Activated T-cell treated with anti-CD3 and anti-CD28 coated beads, Interleukin-2, amount 50 U/mL, for 24 hours (primary cell): ENCODE measurements at places on chromosomes 1 and 21.

DNA sequence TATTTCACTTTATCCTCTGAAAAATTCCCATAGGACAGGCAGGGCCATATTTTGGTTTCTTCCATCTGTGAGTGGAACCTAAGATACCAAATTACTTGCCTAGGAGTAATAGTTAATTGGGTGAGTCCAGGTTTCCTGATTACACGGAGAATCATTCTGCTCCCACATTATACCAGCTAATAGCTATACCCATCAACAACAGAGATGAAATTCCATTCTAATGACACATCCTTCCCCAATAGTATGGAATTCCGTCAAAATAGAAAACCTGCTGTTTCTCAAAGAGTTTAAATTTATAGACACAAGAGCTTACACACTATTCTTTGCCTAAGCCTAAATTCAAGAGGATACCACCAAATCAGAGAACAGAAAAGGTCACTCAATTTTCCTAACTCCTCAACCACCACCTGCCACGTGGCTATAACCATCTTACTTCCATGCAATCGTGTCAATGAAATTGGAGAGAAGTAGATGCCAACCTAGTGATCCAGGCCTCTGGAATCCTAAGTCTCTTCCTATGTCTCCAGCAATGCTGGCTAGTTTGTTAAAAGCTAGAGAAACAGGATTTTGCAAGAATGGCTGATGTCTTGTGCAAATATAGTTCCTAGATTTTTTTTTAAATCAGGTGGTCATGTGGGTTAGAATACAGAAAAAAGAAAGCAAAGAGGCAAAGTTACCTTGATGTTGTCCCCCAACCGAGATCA lies 6.2 kb downstream of the PPT1 start:
- peaks cover 93% of the 10 kb centered on the region for H3K36me3 ChIP-seq
- no peak overlapping the region for H3K27ac ChIP-seq
- peaks cover 27% of the 10 kb centered on the region for H3K4me1 ChIP-seq
- no peak overlapping the region for H3K4me3 ChIP-seq

DNA sequence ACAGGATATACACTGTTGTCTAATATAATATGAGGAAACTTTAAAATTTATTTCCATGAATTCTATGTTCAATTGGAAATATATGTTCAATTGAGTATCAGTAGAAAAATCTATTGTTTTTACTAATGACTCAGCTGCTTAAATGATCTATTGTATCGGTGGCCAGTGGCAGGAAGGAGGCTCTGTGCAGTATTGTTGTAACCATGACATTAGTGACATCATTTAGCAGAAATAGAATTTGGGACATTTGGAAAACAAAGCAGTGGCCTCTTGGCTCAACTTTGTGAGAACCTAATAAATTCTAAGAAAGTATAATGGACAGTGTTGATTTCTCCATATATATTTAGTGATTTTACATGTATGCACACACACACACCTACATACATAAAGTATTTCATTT lies 257.4 kb downstream of the PDE4B start:
- peaks cover 16% of the 10 kb centered on the region for H3K27me3 ChIP-seq
- DNase-seq: no peak
- H3K4me3 ChIP-seq: no peak overlapping the region
- no peaks in the 10 kb centered on the region for H3K4me1 ChIP-seq
- H3K27ac ChIP-seq: no peak overlapping the region

DNA sequence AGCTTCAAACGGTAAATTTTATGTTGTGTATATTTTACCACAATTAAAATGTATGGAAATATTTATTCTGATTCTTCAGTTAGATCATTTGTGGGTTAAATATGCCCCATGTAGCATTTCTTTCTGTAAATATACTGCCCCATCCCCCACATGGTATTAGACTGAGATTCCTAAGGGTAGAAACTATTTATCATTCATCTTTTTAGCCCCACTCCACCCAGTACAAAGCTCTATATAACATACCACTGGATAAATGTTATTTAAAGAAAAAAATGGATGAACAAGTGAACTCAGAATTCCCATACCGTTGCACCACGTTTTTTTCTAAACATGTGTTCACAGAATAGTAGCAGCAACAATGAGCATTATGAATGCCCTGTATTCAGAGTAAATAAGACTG lies 234.0 kb upstream of the IRF2BP2 start:
- DNase-seq: no peak
- no peaks in the 10 kb centered on the region for H3K36me3 ChIP-seq
- H3K27ac ChIP-seq: peak overlapping the region; percentile 94
- peak overlapping the region; percentile 67 for H3K4me3 ChIP-seq
- H3K4me1 ChIP-seq: peaks cover 92% of the 10 kb centered on the region

- H3K27me3 ChIP-seq: peaks cover 10% of the 10 kb centered on the region
- peaks cover 24% of the 10 kb centered on the region for H3K4me1 ChIP-seq
Measured at GRCh38 chr1:63366908-63367214, 566 bp upstream of the ALG6 start.

DNA sequence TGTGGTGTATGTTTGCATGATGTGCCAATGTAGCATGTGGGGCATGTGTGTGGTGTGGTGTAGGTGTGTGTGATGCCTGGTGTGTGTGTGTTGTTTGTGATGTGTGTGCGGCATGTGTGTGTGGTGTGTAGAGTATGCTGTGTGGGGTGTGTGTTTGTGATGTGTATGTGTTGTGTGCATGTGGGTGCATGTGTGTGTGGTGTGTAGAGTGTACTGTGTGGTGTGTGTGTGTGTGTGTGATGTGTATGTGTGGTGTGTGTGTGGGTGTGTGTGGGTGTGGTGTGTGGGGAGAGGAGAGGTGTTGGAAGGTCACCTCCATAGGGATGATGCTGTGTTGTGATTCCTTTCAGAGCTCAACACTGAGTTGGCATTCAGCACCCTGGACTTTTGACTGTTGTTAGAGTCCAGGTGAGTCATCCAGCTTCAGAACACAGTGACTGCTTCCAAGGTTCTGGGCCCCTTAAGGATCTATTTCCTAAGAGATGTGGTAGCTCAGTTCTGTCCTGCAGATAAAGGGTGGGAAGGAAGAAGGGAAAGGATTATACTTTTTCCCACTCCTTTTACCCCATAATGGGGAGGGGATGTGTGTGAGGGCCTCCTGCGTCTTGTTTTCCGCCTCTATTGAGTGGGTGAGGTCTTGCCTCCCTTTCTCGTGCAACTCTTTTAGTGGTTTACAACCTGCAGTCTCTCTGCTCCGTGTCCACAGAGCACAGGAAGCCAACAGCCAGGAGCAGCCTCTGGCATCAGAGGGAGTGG lies 47.6 kb downstream of the RHOU start:
- no peaks in the 10 kb centered on the region for H3K4me1 ChIP-seq
- H3K36me3 ChIP-seq: no peaks in the 10 kb centered on the region
- H3K27ac ChIP-seq: no peak overlapping the region
- no peaks in the 10 kb centered on the region for H3K27me3 ChIP-seq
- DNase-seq: no peak
- no peak overlapping the region for H3K4me3 ChIP-seq

GRCh38 chr1:14748151-14748550 lies 149.7 kb downstream of the KAZN start:
- no peak overlapping the region for H3K4me3 ChIP-seq
- peaks cover 4% of the 10 kb centered on the region for H3K27me3 ChIP-seq
- H3K36me3 ChIP-seq: no peaks in the 10 kb centered on the region
- no peak overlapping the region for H3K27ac ChIP-seq
- DNase-seq: no peak
- H3K4me1 ChIP-seq: no peaks in the 10 kb centered on the region

DNA sequence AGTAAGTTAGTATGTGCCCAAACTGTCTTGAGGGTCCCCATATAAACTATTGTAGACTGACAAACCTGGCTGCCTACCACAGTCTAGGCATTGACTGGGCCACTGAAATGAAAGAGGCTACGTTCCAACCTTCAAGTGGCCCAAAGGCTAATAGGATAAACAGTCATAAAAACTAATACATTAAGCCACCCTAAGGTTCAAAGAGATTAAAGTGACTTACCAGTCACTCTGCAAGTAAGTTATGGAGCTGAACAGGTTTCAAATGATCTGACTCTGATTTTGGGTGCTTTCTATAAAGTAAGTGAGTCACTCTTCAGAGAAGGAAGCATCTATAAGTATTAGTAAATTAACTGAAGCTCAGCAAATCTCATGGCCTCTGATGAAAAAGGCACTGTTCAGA lies 38.0 kb downstream of the PLPP3 start:
- no peaks in the 10 kb centered on the region for H3K4me1 ChIP-seq
- no peak for DNase-seq
- H3K27ac ChIP-seq: no peak overlapping the region
